ENCODE measurements at places on chromosomes 3 and 15.
A peak's percentile ranks its signal among the peaks of the same experiment; 100 is the strongest.

- peak; percentile 69 for DNase-seq
Measured at GRCh38 chr3:14921034-14921616, 26.3 kb upstream of the NR2C2 start.

GRCh38 chr3:145094355-145094941 is 1066.5 kb downstream of the PLOD2 start:
- no peak for DNase-seq

DNA sequence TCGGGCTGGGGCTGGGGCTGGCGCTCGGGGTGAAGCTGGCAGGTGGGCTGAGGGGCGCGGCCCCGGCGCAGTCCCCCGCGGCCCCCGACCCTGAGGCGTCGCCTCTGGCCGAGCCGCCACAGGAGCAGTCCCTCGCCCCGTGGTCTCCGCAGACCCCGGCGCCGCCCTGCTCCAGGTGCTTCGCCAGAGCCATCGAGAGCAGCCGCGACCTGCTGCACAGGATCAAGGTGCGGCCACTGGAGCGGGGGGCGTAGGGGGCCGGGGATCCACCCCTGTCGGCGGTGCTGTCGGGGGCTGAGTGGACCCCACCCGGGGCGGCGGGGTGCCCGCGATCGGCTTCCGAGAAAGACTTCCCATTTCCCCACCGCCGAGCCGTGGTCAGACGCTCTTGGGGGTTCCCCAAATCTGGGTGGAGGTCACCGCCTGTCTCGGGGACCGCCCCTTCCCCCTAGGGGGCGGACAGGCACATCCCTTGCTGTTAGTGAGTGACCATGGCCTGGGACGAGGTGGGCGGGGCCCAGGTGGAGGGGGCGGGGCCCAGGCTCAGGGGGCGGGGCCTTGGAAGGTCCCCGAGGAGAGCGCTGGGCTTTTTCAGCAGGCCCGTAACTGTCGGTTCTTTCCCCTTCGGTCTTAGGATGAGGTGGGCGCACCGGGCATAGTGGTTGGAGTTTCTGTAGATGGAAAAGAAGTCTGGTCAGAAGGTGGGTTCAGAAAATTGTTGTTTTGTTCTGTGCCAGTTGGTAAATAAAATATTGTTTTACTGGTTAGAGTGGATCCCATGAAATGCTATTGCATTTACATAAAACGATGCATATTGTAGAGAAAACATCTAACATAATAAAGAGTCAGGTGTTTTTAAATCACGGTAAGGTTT is 578 bp downstream of the LACTB start:
- peak; percentile 86 for DNase-seq

GRCh38 chr15:94280301-94280700 is 48.9 kb downstream of the MCTP2 start:
- no peak for DNase-seq

- no peak for DNase-seq
Measured at GRCh38 chr3:95037097-95037496, 974.2 kb downstream of the NSUN3 start.

GRCh38 chr3:163504974-163505373 is 1573.3 kb downstream of the SI start:
- DNase-seq, result no peak

- DNase-seq, result no peak
Measured at GRCh38 chr3:127412578-127413317, 124.9 kb upstream of the PRR20G start.

- DNase-seq, result no peak
Measured at GRCh38 chr3:106930086-106930485, 447.2 kb upstream of the CCDC54 start.

- DNase-seq, result no peak
Measured at GRCh38 chr15:61047783-61048182, 181.3 kb downstream of the RORA start.

DNA sequence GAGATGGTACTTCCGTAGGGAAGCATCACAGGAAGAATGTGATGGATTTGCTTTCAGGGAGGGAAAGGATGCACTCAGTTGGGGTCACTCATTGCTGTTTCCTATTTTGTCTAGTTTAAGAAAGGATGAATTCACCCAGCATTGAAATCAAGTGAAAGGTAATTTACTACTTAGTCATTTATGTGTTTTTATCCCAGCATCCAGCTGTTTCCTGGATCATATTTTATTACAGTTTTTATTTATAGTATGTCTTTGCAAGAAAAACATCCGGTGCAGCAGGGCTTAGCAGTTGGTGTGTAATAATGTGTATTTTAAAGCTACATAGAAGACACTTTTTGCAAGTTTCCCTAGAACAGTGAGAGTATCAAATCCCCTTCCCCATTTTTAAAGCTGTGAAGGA is 37.4 kb upstream of the GOLGA8B start:
- DNase-seq, result no peak

- no peak for DNase-seq
Measured at GRCh38 chr15:36428102-36428845, 151.2 kb upstream of the CDIN1 start.

All from stimulated activated CD8-positive, alpha-beta memory T cell treated with anti-CD3 and anti-CD28 coated beads, Interleukin-4, amount 100 ng/mL, for 24 hours (primary cell).